CD8-positive, alpha-beta memory T cell (primary cell): ENCODE measurements at places on chromosomes 11 and 22. TPM values are rescaled to one million over a fixed set of nuclear protein-coding genes. Genes with fewer than 3 reads are reported as not detected.

DNA sequence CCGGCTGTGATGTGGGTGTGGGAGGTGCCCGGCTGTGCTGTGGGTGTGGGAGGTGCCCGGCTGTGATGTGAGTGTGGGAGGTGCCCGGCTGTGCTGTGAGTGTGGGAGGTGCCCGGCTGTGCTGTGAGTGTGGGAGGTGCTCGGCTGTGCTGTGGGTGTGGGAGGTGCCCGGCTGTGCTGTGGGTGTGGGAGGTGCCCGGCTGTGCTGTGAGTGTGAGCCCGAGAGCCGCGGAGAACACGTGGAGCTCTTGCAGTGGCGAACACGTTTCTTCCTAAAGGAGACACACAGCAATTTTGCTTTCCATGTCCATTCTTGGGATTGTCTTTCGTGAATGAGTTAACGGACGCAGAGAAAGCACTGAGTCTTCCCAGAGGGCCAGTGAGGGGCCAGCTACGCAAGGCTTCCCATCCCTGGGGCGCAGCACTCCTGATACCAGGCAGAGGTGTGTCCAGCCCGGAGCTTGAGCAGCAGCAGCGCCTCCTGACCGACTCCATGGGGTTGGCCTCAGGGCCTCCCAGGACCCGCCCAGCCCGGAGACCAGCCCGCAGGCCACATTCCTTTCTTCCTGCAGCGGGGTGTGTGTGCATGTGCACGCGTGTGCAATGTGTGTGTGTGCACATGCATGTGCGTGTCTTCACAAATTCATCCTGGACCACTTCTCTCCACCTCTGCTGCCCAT, 245.0 kb upstream of the B3GAT1 start:
- DNase-seq, result peak; percentile 5

GRCh38 chr11:94933223-94934130, 39.9 kb downstream of the CWC15 start:
- no peak for DNase-seq

DNA sequence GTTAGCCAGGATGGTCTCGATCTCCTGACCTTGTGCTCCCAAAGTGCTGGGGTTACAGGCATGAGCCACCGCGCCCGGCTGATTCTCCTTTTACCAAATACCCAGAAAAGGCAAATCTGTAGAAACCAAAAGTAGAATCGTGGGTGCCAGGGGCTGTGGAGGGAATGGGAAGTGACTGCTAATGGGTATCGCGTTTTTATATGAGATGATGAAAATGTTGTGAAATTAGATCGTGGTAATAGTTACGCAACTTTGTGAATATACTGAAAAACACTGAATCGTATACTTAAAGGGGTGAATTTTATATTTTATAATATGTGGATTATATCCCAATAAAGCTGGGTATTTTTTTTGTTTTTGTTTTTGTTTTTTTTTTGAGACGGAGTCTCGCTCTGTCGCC, 48.2 kb upstream of the CREB3L1 start:
- no peak for DNase-seq

DNA sequence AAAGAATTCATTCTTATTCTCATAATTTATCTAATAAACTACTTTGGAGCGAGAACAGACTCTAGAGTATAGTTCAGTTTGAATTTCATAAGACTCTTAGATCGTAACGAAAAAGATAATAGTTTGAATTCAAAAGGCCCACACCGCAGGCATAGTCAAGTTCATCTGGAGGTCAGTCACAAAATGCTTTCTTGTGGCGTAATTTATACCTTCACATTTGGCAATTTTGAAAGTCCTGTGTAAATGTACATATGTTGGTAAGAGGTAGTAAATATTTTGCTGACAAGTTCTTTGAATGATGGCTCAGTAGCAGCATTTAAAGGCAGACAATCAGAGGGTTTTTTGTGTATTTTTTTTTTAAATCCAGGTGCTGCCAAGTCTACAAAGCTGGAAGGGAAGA, 88.1 kb downstream of the TEAD1 start:
- no peak for DNase-seq

DNA sequence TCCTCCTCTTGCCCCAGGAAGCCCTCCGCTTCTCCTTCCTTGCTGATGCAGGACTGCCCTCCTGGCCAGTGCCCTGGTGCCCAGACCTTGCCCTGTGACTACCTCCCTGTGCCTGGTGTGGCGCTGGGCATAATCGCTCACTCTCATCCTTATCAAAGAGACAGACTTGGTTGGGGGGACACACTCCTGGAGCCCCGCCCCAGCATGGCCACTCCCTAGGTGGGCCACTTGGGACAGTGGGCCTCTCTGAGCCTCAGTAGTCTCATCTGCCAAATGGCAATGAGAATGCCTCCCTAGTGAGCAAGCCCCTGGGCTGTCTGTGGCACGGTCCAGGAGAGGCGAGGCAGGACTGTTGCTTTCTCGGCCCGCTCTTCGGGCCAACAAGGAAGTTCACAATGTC, 72.7 kb upstream of the TSPAN18 start:
- no peak for DNase-seq

DNA sequence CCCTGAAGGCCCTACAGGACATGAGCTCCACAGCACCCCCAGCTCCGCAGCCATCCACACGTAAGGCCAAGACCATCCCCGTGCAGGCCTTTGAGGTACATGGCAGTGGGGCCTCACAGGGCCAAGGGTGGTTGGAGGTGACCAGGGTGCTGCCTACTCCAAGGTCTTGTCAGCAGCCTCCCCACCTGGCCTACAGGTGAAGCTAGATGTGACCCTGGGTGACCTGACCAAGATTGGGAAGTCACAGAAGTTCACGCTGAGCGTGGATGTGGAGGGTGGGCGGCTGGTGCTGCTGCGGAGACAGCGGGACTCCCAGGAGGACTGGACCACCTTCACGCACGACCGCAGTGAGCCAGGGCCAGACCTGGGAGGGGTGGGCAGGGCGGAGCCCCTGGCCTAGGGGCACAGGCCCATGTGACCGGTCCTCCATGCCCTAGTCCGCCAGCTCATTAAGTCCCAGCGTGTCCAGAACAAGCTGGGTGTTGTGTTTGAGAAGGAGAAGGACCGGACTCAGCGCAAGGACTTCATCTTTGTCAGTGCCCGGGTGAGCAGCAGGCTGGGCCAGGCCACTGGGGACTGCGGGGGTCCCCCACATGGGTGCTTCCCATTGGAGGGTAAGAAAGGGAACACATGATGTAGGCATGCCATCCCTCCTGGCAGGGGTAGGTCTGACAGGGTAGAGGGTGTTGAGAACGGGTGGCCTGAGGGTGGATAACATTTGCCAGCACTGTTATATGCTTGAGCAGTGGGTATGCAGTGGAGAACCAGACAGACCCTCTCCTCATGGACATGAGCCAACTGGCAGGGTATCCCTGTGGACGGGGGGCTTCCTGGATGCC, 5.6 kb downstream of the INPPL1 start:
- no peak for DNase-seq

- DNase-seq, result no peak
Measured at GRCh38 chr11:31818425-31818755, 7.3 kb upstream of the PAX6 start.

- DNase-seq, result no peak
Measured at GRCh38 chr11:79956061-79956460, 515.2 kb upstream of the TENM4 start.

DNA sequence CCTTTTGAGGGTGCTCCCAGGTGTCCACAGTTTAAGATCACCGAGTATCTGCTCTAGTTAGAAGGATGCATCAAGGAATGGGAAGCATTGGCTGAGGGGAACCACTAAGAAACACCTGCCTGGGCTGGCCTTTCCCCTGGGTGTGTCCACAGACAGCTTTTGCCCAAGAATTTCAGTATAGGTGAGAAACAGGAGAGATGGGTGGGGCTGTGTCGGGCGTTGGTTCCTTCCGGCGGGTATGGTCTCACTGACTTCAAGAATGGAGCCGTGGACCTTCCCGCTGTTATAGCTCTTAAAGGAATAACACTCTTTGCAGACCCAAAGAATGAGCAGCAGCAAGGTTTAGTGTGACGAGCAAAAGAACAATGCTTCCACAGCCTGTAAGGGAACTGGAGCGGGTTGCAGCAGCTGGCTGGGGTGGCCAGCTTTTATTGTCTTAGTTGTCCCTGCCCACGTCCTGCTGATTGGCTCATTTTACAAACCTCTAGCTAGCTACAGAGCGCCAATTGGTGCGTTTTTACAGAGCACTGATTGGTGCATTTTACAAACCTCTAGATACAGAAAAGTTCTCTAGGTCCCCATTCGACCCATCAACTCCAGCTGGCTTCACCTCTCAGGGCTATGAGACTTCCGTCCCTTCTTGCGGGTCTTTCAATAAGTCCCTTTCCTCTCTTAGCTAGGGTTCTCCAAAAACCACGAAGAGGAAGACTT, 2.4 kb downstream of the FADS1 start:
- DNase-seq, result no peak

DNA sequence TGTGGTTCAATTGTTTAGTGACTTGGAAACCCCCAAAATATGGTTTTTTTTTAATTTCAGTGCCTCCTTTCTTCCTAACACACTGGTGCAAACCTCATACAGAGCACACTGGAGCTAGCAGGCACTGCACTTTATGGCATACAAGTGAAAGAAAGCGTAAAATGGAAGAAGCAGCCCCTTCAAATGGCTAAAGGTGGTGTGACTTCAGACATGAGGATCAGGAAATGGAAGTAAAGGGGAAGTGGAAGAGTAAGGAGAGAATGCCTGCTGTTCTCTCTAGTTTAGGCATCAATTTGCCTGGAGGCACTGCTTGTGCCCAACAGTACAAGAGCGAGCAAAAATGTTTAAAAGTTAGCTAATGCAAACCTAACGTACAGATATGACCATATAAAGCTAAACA, 5.7 kb downstream of the RSF1 start:
- DNase-seq, result no peak

GRCh38 chr11:69654660-69655478, 13.9 kb downstream of the CCND1 start:
- peak; percentile 18 for DNase-seq

GRCh38 chr11:93952082-93952780, 68.9 kb upstream of the HEPHL1 start:
- no peak for DNase-seq

DNA sequence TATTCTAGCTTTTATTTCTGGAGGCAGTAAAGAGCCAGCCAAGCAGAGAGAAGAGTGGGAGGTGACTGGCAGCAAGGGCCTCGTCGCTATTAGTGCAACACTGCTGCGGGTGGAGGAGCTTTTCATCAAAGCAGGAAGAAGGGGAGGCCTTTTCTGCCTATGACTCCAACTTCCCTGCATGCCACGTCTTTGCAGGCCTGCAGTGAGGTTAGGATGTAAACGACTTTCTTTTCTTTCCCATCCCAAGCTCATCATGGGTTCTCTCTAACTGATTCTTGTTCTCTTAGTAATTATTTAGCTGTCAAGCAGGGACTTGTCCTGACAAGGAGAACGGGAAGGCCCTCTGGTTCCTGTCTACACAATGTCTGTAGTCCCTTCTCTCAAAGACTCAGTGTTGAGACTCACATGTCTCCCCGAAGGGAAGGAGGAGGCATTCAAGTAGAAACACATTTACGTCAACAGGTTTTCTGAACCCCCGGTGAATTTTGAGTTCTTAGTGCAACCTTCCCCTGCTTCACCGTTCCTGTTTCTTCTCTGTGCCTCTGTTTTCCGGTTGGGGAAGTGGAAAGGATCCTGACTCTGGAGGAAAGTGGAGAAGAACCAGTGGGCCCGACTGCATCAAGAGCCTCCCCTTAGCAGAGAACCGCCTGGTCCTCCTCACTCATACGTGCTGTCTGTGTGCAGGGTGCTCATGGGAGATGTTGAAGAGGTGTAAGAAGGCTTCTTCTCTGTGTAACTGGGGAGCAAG, 56.9 kb downstream of the PACS1 start:
- DNase-seq, result peak; percentile 7

- DNase-seq, result no peak
Measured at GRCh38 chr11:940496-941135, 14.9 kb downstream of the AP2A2 start.

- DNase-seq, result peak; percentile 65
Measured at GRCh38 chr11:73143126-73143838, 1.2 kb upstream of the FCHSD2 start.

DNA sequence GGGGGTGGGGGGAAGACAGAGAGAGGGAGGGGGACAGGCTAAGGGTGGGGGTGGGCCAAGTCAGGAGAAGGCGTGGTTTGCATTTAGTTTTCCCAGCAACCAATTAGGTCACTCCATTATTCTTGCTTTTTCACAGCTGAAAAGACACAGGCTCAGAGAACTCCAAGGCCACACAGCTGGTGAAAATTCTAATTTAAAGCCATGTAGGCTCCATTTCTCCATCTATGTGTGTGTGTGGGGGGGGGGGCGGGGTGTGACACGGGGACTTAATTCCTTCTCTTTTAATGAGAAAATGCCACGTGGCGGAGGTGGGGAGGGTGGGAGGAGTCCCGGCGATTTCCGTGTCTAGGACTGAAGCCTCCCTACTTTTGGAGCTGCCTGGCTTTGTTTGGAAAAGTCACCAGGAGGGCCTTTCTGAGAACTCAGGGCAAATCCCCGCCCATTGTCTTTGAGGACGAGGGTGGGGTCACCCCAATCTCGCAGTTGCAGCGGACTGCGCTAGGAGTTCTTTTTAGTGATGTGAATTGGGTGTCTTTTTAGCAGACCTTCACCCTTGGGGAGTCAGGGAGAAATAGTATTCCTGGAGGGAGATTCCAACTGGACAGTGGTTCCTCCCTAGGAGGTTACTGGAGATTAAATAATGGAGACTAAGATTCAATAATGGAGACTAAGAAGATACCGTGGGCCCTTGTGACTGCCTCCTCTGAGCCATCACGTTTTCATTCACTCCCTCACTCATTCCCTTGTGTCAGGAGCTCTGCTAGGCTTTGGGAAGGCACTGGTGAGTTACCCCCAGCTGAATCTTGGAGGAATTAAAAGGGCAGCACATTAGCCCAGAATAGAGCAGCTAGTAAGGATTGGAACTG, 36.4 kb upstream of the PTPRJ start:
- no peak for DNase-seq

GRCh38 chr11:134519390-134519750, 107.3 kb upstream of the B3GAT1 start:
- DNase-seq, result no peak

GRCh38 chr11:47550288-47551047, 2.5 kb downstream of the CELF1 start:
- DNase-seq, result no peak

Gene PHF21A
- total RNA-seq, result 33.5 TPM

Gene OR8U1
- not detected for total RNA-seq

Gene KREMEN1
- total RNA-seq, result 0.28 TPM

Gene LGR4
- total RNA-seq, result 0.39 TPM

Gene ARFIP2
- 47.5 TPM for total RNA-seq

Gene BUD13
- total RNA-seq, result 31.4 TPM

Gene APOA5
- not detected for total RNA-seq

Gene SLC17A6
- total RNA-seq, result not detected

Gene HOATZ
- not detected for total RNA-seq

Gene GAB4
- not detected for total RNA-seq

Gene SLC5A1
- not detected for total RNA-seq

Gene CHST1
- total RNA-seq, result 0.94 TPM

Gene OR52I1
- total RNA-seq, result not detected

Gene PRG3
- not detected for total RNA-seq

Gene CNTN5
- total RNA-seq, result not detected
